Midbrain (tissue), 1 donor: ENCODE measurements at places on chromosomes 6 and 20.

GRCh38 chr6:116300566-116300965 lies 20.8 kb upstream of the TSPYL1 start:
- no peak for DNase-seq

DNA sequence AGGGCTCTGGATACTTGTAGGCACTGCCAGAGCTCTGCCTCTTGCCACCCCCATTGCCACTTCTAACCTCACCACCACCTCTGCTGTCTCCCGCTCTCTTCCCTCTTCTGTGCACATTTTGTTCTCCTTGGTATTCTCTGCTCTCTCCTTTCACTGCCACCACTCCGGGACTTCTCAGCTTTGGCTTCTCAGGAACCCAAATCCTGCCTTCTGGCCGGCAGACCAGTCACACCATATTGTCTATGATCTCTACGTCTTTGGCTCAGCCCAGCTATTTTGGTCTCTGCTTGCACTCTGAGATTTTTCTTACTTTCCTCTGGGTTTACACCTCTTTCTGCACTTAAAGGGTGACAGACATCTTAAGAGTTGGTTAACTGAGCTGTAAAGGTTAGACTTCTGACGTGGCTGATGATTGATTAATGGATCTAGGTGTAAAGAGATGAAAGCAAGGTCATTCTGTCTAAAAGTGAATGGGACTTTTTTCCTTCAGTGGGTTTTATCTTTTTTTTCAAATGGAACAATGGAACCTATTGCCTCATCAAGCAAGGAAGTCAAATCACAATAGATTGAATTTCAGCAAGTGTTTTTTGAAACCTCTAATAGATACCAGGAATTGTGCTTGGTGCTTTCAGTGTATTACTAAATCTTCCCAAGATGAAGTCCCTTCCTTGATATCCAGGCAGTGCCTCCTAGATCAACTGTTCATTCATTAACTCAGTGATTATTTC lies 13.8 kb downstream of the MMP24 start:
- no peak for DNase-seq

DNA sequence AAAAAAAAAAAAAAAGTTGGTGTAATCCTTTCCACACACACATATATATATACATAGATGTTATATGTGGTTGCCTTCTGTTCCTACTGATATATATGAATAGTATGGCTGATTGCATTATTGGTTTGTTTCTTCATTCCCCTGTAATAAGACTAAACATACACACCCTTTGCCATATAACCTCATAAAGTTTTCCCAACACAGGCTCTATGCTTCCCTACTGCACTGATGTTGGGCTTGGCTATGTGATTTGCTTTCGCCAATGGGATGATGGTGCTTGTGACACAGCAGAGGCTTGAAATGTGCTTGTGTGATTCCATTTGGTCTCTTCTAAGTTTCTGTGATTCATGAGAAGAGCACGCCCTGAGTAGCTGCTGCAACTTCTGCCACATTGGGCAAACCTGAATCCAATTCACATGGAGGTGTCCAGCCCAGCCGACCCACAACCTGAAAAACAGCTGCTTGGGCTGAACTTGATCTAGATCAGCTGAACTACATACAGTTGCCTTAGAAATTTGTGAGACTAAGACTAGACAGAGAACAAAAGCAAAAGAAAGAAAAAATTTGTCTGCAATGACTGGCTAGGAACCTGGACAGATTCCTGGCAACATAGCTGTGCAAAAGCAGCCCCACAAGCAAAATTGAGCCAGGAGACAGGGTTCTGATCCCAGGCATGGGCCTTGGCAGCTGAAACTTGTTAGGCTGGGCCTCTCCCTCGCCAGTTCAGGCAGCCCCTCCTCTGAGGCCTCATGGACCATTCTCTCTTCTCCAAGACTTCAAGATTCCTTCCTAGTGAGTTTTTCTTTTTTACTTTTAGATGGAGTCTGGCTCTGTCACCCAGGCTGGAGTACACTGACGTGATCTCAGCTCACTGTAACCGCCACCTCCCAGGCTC lies 13.4 kb upstream of the TBC1D20 start:
- no peak for DNase-seq

GRCh38 chr20:32327087-32327681 lies 30.9 kb upstream of the ASXL1 start:
- DNase-seq: no peak

- peak; percentile 69 for DNase-seq
These were observed 103.8 kb upstream of the BEND6 start for GRCh38 chr6:56851074-56851473.

DNA sequence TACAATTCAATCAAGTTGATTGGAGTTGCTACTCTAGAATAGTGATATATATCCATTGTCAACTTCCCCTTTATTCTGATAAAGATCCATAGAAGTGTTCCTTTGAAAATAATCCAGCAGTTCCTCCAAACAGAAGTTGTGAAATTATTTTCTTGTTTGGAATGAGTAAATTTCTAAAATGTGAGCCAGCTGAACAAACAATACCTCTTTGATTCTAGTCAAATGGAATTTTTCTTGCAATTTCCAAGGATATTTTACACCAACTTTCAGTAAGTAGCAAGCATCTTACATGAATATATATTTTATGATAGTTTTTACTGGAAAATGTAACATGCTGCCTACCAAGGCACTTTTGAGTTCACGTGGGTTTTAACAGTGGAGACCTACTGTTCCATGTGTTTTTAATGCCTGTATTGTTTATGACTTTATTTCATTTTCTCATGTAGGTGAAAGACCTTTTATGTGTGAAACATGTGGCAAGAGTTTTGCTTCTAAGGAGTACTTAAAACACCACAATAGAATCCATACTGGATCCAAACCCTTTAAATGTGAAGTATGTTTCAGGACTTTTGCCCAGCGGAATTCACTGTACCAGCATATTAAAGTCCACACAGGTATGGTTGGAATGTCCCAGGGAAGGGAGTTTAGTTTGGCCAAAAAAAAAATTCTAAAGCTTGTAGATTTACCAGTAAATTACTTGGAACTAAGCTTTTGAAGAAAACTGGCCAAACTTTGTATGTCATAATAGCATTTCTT lies 6.5 kb downstream of the GZF1 start:
- DNase-seq: no peak

DNA sequence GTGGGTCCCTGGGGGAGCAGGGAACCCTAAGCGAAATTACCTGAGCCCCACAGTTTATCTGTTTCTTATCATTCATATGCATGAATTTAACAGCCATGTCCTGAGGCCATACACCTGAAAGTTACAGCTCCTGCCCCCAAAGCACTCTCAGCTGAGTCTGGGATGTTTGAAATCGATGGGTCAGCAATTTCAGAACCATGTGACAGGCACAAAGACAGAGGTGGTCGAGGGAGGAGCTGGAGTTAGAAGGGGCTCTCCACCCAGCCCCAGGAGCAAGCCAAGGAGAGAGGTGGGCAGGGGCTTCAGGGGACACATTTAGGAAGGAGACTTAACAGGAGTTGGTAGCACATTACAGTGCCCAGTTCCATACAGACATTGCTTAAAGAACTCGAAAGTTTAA lies 14.9 kb downstream of the TTBK1 start:
- DNase-seq: no peak

DNA sequence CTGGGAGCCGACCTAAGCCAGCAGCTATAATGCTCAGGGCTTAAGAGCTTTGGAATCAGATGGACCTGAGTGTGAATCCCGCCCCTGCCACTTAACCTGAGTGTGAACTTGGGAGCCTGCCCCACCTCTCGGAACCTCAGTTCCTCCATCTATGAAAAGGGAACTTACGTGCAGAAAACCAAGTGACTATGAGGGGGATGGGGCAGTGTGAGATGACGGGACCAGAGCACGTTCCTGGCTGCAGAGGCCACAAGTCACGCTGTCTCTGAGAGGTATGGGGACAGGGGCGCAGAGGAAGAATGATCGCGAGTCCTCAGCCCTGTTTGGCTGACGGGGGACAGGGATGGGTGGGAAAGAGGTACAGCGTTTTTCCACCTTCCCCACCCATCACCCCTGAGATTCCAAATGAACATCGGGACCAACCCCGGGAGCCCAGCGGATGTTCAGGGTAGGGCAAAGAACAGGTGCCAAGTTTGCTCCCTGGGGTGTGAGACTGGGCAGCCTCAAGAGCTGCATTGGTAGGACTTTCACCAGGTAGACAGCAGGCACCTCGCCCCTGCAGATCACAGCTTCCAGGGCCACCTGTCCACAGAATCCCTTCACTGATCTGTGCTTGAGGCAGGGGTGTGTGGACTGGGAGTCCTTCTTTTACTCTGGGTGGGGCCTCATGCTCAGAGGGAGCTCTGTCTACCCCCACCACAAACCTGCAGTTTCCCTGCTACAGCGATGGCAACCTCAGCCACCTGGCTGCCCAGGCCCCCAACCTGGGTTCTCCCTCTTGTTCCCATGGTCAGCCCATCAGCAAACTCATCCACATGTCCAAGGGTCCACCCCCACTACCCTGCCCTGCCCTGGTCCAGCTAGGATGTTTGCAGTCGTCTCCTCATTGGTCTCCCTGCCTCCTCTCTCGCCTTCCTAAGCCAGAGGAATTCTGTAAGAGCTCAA lies 85.8 kb downstream of the CEBPB start:
- no peak for DNase-seq

DNA sequence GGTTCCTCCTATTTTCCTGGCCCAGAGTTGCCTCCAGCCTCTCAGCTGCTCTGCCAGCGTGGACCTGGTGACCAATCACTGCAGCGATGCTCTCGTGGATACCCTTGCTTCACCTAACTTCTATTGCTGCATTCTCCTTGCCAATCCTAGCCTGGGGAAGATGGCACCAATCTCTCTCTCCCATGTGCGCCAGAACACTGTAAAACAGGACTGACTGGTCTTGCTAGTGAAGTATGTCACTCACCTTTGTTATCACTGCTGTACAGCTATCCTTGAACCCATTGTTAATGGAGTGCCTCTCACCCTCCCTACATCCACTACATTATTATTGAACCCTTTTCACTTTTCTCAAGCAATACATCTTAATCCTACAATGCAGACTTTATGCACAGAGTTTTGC lies 80.1 kb downstream of the LYRM4 start:
- DNase-seq: no peak

DNA sequence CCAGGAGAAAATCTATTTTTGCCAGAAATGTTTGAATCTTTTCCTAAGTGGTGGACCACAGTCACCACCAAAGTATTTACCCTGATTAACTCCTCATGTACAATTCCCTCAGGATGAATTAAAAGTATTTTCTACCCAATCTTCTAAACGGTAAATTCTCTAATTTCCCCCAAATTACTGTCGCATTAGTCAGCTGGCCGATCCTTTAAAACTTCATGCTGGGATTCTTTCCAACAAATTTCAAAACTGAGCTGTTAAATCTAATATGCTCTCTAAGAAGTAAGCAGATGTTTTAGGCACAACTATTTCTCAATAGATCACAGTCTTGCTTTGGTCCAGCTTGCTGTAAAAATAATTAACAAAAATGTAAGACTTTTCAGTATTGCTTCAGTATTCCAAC lies 447.2 kb downstream of the FRK start:
- DNase-seq: no peak

DNA sequence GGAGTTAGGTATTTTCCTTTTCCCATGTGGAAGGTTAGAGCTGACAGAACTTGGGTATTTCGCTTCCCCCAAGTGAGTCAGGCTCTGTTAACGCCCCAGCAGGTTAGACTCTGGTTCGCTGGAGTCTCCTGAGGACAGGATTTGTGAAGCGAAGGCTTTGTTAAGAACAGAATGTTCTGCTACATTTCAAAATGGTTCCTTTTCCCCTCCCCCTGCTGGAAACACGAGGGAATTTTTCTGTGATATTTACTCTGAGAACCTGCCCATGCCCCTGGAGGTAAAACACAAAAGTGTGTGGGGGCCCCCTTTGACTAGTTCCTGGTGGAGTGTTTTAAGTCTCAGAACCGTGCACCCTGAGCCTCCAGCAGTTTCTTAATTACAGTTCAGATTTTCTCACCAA lies 731.4 kb upstream of the CITED2 start:
- DNase-seq: no peak

DNA sequence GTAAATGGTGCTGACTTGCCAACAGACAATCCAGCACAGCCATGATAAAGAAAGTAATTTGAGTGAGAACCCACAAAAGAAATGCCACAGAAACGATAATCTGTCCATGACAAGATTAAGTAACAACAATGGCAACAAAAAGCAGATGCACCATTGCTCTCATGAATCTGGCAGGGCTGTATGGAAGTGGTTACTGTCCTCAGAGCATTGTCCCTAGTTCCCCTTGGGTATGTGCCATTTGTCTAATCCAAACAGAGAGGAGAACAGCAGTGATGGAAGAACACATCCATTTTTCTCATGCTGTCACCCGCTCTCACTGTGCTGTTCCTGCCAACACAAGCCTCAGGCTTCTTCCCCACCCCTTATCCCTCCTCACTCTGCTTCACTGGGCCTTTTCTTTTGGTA lies 65.8 kb downstream of the REV3L start:
- DNase-seq: peak; percentile 74

DNA sequence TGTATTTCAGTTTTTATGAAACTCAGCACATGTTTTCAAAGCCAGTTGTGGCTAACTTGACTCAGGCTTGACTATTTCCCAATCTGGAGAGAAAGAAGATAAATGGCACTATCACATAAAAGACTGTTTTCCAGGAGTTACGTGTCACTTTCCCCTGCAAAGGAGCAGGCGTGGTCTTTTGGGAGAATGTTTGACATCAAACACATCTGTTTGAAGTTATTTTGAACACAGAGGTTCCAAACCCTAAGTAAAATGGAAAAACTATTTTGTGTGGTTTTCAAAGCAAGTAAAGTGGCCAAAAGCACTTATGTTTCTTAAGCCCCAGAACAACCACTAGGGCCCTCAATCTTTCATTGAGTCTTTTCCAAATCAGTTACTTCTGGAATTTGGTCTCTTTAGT lies 89.7 kb downstream of the FOXF2 start:
- no peak for DNase-seq

DNA sequence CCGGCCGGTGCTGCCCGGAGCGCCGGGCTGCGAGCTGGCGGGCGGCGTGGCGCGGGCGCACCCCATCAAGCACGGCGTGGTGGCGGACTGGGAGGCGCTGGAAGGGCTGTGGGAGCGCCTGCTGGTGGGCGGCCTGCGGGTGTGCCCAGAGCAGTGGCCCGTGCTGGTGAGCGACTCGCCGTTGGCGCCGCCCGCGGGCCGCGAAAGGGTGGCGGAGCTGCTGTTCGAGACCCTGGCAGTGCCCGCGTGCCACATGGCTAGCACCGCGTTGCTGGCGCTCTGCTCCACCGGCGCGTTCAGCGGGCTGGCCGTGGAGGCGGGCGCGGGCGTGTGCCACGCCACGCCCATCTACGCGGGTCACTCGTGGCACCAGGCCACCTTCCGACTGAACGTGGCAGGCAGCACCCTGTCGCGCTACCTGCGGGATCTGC lies 517 bp downstream of the ACTL10 start:
- no peak for DNase-seq

- DNase-seq: no peak
These were observed 808.3 kb downstream of the TFAP2A start for GRCh38 chr6:9606435-9607134.

DNA sequence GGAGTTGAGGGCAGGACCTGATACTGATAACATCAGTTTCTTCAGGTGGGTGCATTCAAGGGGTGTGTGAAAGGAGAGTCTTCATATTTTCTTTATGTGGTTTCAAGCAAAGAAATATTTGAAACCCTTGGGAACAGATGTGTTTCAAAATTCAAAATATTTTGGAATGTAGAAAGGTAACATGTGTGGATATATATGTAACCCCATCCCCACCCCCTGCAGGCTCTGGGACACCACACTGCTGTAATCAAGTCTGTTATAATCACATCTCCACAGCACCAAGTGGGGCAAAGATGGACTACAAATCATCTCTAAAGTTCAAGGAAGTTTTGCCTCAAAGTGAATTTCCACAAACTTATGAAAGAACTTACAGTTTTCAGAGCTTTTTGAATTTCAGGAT lies 41.1 kb downstream of the CLIC5 start:
- DNase-seq: no peak
